Activated CD4-positive, alpha-beta T cell treated with anti-CD3 and anti-CD28 coated beads, Interleukin-2, amount 10 ng/mL, durations not matched to agents 7 days and 5 days (primary cell): ENCODE measurements at places on chromosomes 2 and 18.
A peak's percentile ranks its signal among the peaks of the same experiment; 100 is the strongest.

DNA sequence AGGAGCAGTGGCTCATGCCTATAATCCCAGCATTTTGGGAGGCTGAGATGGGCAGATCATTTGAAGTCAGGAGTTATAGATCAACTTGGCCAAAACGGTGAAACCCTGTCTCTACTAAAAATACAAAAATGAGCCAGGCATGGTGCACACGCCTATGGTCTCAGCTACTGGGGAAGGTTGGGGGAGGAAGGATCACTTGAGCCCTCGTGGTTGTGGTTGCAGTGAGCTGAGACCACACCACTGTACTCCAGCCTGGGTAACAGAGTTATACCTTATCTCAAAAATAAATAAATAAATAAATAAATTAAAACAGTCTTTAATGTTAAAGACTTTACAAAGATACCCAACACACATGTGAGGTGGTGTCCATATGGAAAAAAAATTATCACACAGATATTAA is 134.0 kb downstream of the C2orf74 start:
- H3K27ac ChIP-seq = no peak overlapping the region
- DNase-seq = no peak
- H3K4me1 ChIP-seq = peaks cover 14% of the 10 kb centered on the region
- H3K4me3 ChIP-seq = no peak overlapping the region

GRCh38 chr2:176725873-176726645 is 456.8 kb downstream of the MTX2 start:
- DNase-seq = no peak
- H3K27ac ChIP-seq = no peak overlapping the region
- no peaks in the 10 kb centered on the region for H3K4me1 ChIP-seq
- peaks cover 6% of the 10 kb centered on the region for H3K27me3 ChIP-seq
- no peak overlapping the region for H3K4me3 ChIP-seq

DNA sequence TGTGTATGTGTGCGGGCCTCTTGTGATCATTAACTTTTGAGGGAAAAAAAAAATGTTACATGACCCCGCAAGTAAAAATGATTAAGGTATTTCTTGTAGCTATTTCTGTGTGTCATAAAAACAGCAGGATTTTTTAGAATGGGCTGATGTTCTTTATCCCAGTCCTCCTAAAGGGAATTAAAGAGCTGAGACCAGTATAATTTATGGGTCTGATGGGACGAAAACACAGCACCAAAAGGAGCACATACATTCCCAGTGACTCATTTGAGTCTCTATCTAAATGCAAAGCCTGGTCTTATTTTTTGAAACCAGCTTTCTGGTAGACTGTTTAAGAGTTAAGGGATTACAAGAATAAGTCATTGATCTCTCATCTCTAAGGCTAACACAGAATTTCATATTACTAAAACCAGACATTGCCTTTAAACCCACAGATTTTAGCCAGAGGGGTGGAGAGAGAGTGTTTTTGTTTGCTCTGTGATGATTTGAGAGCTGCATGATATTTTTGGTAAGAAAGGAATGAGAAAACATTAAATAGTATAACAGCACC is 342.3 kb upstream of the EPHA4 start:
- H3K36me3 ChIP-seq = no peaks in the 10 kb centered on the region
- no peak overlapping the region for H3K4me3 ChIP-seq
- H3K27me3 ChIP-seq = no peaks in the 10 kb centered on the region
- no peak for DNase-seq
- H3K27ac ChIP-seq = no peak overlapping the region

GRCh38 chr2:197846777-197847176 is 42.4 kb downstream of the PLCL1 start:
- no peaks in the 10 kb centered on the region for H3K27me3 ChIP-seq
- no peak overlapping the region for H3K4me3 ChIP-seq
- H3K27ac ChIP-seq = peak overlapping the region; percentile 17
- H3K4me1 ChIP-seq = peaks cover 48% of the 10 kb centered on the region

DNA sequence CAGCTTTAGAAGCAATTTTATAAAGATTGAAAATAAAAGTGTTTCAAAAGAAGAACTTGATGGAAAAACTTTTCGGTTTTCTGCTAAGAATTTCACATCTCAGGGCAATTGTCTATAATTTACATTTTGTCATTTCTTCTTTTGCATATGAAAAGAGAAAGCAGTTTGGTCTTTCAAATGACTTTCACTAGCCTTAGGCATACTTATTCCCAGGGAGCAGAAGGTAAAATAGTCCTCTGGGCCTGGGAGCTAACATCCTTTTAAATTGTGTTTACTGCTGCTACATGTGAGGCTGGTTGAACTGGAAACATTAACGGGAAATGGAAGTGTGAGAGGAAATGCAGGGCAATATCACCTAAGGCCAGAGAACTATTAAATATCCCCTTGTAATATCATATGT is 37.1 kb downstream of the MYO3B start:
- peaks cover 7% of the 10 kb centered on the region for H3K27me3 ChIP-seq
- no peaks in the 10 kb centered on the region for H3K36me3 ChIP-seq
- no peaks in the 10 kb centered on the region for H3K4me1 ChIP-seq
- H3K27ac ChIP-seq = no peak overlapping the region
- DNase-seq = no peak
- no peak overlapping the region for H3K4me3 ChIP-seq

GRCh38 chr18:30160124-30160523 is 882.4 kb downstream of the DSC3 start:
- no peak overlapping the region for H3K4me3 ChIP-seq
- no peaks in the 10 kb centered on the region for H3K4me1 ChIP-seq
- no peaks in the 10 kb centered on the region for H3K27me3 ChIP-seq
- no peaks in the 10 kb centered on the region for H3K36me3 ChIP-seq
- DNase-seq = no peak

GRCh38 chr18:179499-179898 is 21.1 kb downstream of the USP14 start:
- H3K4me1 ChIP-seq = peaks cover 24% of the 10 kb centered on the region
- no peak for DNase-seq
- no peaks in the 10 kb centered on the region for H3K27me3 ChIP-seq

DNA sequence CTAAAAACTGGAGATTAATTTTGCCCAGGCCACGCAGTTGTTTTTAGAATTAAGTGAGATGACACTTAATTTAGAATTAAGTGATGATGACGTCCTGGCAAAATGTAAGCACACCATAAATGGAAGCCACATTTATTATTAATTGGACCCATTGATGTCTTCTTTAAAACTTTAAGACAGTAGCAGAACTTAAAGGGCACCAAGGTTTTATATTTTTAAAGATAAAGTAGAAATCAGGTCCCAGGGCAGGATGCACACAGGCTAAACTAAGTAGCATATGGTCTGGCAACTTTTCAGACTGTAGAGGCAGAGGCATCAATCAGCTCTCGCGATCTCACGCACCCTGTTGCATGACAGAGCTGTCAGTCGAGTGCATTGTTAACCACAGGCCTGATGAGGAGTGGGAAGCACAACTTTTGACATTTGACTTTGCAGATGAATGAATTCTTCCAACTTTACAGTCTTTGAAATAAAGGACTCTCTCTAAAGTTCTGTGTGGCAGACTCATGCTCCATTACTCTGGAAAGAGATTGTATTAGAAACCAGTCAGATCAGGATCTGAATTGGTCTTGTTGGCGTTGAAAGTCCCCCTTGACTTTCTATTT is 232.4 kb downstream of the CD226 start:
- DNase-seq = no peak
- no peak overlapping the region for H3K4me3 ChIP-seq
- H3K4me1 ChIP-seq = no peaks in the 10 kb centered on the region
- no peaks in the 10 kb centered on the region for H3K27me3 ChIP-seq
- H3K36me3 ChIP-seq = peaks cover 7% of the 10 kb centered on the region

GRCh38 chr2:157897106-157897971 is 21.2 kb upstream of the ACVR1 start:
- DNase-seq = peak; percentile 64
- H3K27ac ChIP-seq = peak overlapping the region; percentile 100
- H3K4me1 ChIP-seq = peaks cover 86% of the 10 kb centered on the region
- H3K36me3 ChIP-seq = peaks cover 22% of the 10 kb centered on the region
- H3K27me3 ChIP-seq = no peaks in the 10 kb centered on the region

DNA sequence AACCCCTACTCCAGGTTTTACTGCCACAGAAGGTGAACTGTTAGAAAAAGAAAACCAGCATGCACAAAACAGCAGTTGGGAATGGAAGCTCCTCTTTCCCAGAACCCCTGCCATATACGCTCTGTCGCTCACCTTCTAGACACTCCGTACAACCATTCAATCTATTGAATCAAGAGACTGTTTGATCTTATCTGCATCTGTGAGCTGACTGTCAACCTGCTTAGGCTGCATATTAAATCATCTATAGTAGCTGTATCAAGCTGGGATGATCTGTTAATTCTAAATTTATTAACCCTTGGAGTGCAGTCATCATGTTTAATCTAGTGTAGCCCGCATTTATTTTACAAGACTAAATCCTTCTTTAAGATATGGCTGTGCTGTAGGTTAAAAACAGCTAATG is 13.6 kb upstream of the BCL11A start:
- no peaks in the 10 kb centered on the region for H3K4me1 ChIP-seq
- H3K27me3 ChIP-seq = peaks cover 52% of the 10 kb centered on the region
- no peak overlapping the region for H3K27ac ChIP-seq
- no peak for DNase-seq
- no peak overlapping the region for H3K4me3 ChIP-seq
- no peaks in the 10 kb centered on the region for H3K36me3 ChIP-seq

DNA sequence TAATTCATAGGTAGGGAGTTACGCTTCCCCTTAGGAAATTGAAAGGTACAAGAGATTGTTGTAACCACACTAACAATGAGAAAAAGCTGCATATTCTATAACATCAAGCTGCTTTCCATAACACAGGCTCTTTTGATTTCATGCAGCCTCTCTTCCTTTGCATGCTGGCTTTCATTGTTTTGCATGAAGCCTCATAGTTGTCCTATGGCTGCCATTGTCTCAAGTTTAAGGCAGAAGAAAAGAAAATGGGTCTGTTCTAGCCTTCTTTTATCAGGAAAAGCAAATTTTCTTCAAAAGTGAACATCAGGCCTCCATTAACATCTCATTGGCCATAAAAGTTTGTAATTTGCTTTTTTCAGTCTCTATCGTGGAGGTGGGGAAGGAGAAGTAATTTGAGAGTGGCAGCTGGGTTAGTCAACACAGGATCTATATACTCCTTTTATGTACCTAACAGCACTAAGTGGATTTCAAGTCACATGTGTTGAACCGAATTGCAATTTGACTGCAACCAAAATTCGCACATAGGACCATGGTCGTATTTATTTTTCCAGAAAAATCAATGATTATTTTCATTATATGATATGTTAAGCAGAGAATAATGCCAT is 248.5 kb upstream of the RND3 start:
- no peaks in the 10 kb centered on the region for H3K27me3 ChIP-seq
- H3K4me3 ChIP-seq = no peak overlapping the region
- DNase-seq = no peak
- H3K27ac ChIP-seq = no peak overlapping the region
- H3K36me3 ChIP-seq = no peaks in the 10 kb centered on the region

GRCh38 chr2:44237221-44237620 is 38.1 kb upstream of the SLC3A1 start:
- H3K4me1 ChIP-seq = peaks cover 24% of the 10 kb centered on the region
- peak; percentile 50 for DNase-seq
- peak overlapping the region; percentile 69 for H3K27ac ChIP-seq
- H3K27me3 ChIP-seq = no peaks in the 10 kb centered on the region
- peak overlapping the region; percentile 37 for H3K4me3 ChIP-seq

DNA sequence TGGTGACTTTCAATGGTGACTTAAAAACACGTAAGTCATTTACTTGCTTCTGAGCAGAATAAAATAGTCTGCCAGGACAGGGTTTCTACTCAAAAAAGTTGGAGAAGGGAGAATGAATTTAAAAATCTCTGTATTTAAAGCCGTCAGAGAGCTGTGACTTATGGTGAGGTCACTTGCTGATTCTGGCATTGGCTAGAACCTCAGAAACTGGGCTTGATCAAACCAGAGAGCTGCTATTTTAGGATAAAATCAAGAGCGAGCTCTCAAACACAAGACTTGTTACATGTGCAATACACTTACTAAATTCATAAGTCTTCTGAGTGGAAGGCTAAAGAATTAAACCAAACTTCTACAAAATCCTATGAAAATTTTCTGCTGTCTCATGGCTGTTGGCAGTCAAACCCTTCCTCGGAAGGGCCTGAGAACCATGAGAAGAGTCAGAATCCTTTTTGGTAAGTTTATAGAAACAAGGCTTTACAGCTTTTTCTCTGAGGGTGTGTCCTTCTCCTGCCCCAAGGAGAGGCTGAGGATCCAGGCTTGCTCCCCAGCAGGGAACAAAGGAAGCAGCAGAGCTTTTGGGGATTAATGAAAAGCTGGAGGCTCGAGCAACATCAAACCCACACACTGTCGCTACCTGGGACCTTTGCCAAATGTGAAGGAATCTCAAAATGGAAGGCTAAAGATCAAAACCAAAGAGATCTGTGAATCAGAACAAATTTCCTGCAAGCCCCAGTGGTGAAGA is 816.4 kb downstream of the SOCS6 start:
- H3K27me3 ChIP-seq = no peaks in the 10 kb centered on the region
- DNase-seq = no peak
- no peaks in the 10 kb centered on the region for H3K4me1 ChIP-seq
- no peak overlapping the region for H3K4me3 ChIP-seq
- H3K36me3 ChIP-seq = no peaks in the 10 kb centered on the region

- H3K4me3 ChIP-seq = no peak overlapping the region
- H3K27ac ChIP-seq = no peak overlapping the region
- no peaks in the 10 kb centered on the region for H3K4me1 ChIP-seq
- H3K36me3 ChIP-seq = no peaks in the 10 kb centered on the region
- no peaks in the 10 kb centered on the region for H3K27me3 ChIP-seq
Measured at GRCh38 chr18:78146136-78147085, 833.2 kb upstream of the SALL3 start.

DNA sequence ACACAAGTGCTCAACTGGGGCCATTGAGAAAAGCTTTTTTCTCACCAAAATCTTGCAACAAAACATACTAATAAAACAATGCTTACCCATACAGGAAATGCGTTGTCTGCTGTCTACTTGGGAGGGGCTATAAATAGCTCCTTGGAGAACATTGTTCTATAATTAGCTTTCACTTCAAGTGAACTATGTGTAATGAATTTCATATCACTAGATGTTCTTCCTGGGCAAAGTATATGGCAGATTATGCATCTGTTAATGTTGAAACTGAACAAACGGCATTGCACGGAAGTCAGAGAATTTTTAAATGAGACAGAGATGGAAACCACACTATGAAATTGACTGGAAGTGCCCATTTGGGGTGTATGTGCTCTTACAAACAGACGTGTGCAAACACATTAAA is 6.4 kb upstream of the NPAS2 start:
- H3K4me3 ChIP-seq = no peak overlapping the region
- H3K27me3 ChIP-seq = peaks cover 19% of the 10 kb centered on the region
- H3K36me3 ChIP-seq = peaks cover 4% of the 10 kb centered on the region
- peaks cover 45% of the 10 kb centered on the region for H3K4me1 ChIP-seq
- no peak for DNase-seq
- H3K27ac ChIP-seq = peak overlapping the region; percentile 14

DNA sequence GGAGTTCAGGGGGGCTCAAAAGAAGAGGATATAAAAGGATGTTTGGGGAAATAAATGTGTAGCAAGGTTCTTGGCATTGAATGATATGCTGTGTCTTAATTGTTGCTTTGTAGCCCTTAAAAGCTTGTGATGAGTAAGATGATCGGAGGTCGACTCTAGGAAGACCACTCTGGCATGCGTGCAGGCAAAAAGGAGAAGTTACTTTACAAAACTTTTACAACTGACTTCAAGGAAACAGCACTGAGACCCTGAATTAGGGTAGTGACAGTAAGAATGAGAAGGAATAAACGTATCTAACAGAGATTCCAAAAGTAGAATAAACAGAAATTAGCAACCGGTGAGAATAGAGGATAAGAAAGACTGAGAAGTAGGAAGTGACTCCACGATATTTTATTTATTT is 228.7 kb upstream of the TANK start:
- DNase-seq = no peak
- no peak overlapping the region for H3K27ac ChIP-seq
